ENCODE measurements at places on chromosomes 6 and 20.

GRCh38 chr20:59207742-59208357 lies 44.2 kb downstream of the ZNF831 start:
- H3K27ac ChIP-seq = no peak overlapping the region
- no peaks in the 10 kb centered on the region for H3K4me1 ChIP-seq
- H3K27me3 ChIP-seq = no peaks in the 10 kb centered on the region
- no peaks in the 10 kb centered on the region for H3K36me3 ChIP-seq
- peak; percentile 74 for DNase-seq
- no peak overlapping the region for H3K4me3 ChIP-seq

- no peak overlapping the region for H3K27ac ChIP-seq
- H3K4me3 ChIP-seq = no peak overlapping the region
- no peaks in the 10 kb centered on the region for H3K27me3 ChIP-seq
- no peaks in the 10 kb centered on the region for H3K4me1 ChIP-seq
- H3K36me3 ChIP-seq = no peaks in the 10 kb centered on the region
- peak; percentile 67 for DNase-seq
These were observed 80.7 kb upstream of the CCN6 start for GRCh38 chr6:111973118-111973761.

- no peaks in the 10 kb centered on the region for H3K4me1 ChIP-seq
- peak overlapping the region; percentile 90 for H3K27ac ChIP-seq
- H3K27me3 ChIP-seq = no peaks in the 10 kb centered on the region
- H3K4me3 ChIP-seq = no peak overlapping the region
- H3K36me3 ChIP-seq = no peaks in the 10 kb centered on the region
These were observed 23.2 kb upstream of the FAM50B start for GRCh38 chr6:3825851-3826581.

- H3K4me3 ChIP-seq = no peak overlapping the region
- H3K27ac ChIP-seq = no peak overlapping the region
- H3K36me3 ChIP-seq = no peaks in the 10 kb centered on the region
- H3K4me1 ChIP-seq = peaks cover 2% of the 10 kb centered on the region
- no peaks in the 10 kb centered on the region for H3K27me3 ChIP-seq
These were observed 19.9 kb upstream of the ADTRP start for GRCh38 chr6:11798538-11798937.

DNA sequence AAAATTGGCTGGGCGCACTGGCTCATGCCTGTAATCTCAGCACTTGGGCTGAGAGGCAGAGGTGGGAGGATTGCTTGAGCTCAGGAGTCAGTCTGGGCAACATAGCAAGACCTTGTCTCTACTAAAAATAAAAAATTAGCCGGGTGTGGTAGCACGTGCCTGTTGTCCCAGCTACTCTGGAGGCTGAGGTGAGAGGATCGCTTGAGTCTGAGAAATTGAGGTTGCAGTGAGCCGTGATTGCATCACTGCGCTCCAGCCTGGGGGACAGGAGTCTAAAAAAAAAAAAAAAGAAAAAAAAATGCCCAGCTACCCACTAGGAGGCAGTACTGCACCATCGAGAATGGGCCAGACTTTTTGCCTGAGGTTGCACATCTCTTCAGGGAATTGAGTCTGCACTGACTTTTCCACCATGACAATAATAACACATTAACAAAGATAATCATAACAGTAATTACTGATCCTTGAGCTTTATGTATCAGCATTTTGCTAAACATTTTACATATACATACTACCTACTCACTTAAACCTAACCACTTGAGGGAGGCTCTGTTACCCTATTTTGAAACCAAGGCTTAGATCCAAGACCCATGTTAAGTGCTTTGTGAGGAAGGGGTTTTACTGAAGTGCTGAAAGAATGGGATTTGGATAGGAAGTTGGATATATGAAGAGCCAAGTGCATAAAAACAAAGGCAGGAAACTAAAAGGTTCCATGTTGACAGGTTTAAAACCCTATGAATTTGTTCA lies 21.0 kb downstream of the SRSF3 start:
- no peaks in the 10 kb centered on the region for H3K27me3 ChIP-seq
- peaks cover 3% of the 10 kb centered on the region for H3K36me3 ChIP-seq
- H3K27ac ChIP-seq = no peak overlapping the region
- no peak overlapping the region for H3K4me3 ChIP-seq

DNA sequence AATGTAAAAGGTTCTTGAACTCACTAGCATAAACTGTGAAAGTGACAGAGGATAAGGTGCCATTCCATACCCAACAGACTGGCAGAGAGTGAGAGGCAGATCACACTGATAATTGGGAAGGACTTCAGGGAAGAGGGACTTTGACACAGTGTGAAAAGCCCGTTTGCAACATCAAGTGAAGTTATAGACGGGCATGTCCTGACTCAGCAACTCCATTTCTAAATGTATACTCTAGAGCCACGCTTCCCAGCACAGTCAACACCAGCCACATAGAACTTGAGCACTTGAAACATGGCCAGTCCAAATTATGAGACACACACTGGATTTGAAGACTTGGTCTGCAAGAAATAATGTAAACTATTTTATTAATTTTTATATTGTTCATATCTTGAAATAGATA lies 45.9 kb upstream of the XRN2 start:
- H3K36me3 ChIP-seq = no peaks in the 10 kb centered on the region
- no peaks in the 10 kb centered on the region for H3K27me3 ChIP-seq
- H3K4me1 ChIP-seq = no peaks in the 10 kb centered on the region
- DNase-seq = no peak
- H3K4me3 ChIP-seq = no peak overlapping the region

- no peak overlapping the region for H3K4me3 ChIP-seq
- no peaks in the 10 kb centered on the region for H3K36me3 ChIP-seq
- DNase-seq = no peak
- H3K27ac ChIP-seq = no peak overlapping the region
- no peaks in the 10 kb centered on the region for H3K4me1 ChIP-seq
These were observed 501.2 kb downstream of the MMUT start for GRCh38 chr6:48961781-48962415.

- H3K27me3 ChIP-seq = no peaks in the 10 kb centered on the region
- H3K4me1 ChIP-seq = no peaks in the 10 kb centered on the region
- DNase-seq = no peak
- peaks cover 2% of the 10 kb centered on the region for H3K36me3 ChIP-seq
These were observed 41.3 kb downstream of the TRMT11 start for GRCh38 chr6:126027601-126028000.

GRCh38 chr6:142414462-142415250 lies 112.8 kb downstream of the ADGRG6 start:
- no peaks in the 10 kb centered on the region for H3K27me3 ChIP-seq
- H3K36me3 ChIP-seq = no peaks in the 10 kb centered on the region
- no peak overlapping the region for H3K4me3 ChIP-seq
- H3K27ac ChIP-seq = no peak overlapping the region
- H3K4me1 ChIP-seq = no peaks in the 10 kb centered on the region

GRCh38 chr20:37927410-37928095 lies 24.6 kb downstream of the VSTM2L start:
- no peak overlapping the region for H3K4me3 ChIP-seq
- H3K27ac ChIP-seq = no peak overlapping the region
- H3K36me3 ChIP-seq = no peaks in the 10 kb centered on the region
- DNase-seq = no peak
- no peaks in the 10 kb centered on the region for H3K4me1 ChIP-seq

- DNase-seq = no peak
- no peaks in the 10 kb centered on the region for H3K4me1 ChIP-seq
- H3K27ac ChIP-seq = no peak overlapping the region
- no peaks in the 10 kb centered on the region for H3K36me3 ChIP-seq
- H3K4me3 ChIP-seq = no peak overlapping the region
These were observed 252.2 kb downstream of the ADGB start for GRCh38 chr6:146850981-146851380.

GRCh38 chr20:44955270-44955669 lies 4.9 kb downstream of the TOMM34 start:
- no peaks in the 10 kb centered on the region for H3K4me1 ChIP-seq
- H3K36me3 ChIP-seq = peaks cover 12% of the 10 kb centered on the region
- no peak overlapping the region for H3K4me3 ChIP-seq
- H3K27me3 ChIP-seq = no peaks in the 10 kb centered on the region
- H3K27ac ChIP-seq = no peak overlapping the region

DNA sequence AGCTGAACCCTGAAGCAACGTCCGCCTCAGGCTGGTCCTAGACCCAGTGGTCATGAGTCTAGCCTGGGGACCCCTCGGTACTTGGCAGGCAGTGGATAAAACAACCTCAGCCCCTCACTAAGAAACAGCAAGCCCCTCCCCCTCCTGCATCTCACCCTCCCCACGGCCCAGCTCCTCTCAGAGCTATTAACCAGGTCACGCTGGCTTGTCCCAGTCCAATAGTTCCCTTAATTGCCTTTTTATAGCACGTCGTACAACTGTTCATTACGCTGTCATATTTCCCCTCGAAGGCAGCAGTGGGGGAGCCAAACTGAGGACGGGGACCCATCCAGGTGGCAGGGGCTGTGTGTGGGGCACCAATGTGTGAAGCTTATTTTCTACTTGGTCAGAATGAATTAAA lies 8.6 kb upstream of the SLC32A1 start:
- H3K27ac ChIP-seq = no peak overlapping the region
- no peaks in the 10 kb centered on the region for H3K36me3 ChIP-seq
- DNase-seq = no peak
- no peaks in the 10 kb centered on the region for H3K27me3 ChIP-seq

- no peaks in the 10 kb centered on the region for H3K4me1 ChIP-seq
- no peaks in the 10 kb centered on the region for H3K27me3 ChIP-seq
- no peak overlapping the region for H3K4me3 ChIP-seq
- no peak overlapping the region for H3K27ac ChIP-seq
These were observed 20.1 kb downstream of the SEC23B start for GRCh38 chr20:18527836-18528235.

GRCh38 chr6:126170978-126171382 lies 168.9 kb upstream of the CENPW start:
- no peak overlapping the region for H3K4me3 ChIP-seq
- no peaks in the 10 kb centered on the region for H3K27me3 ChIP-seq
- H3K36me3 ChIP-seq = no peaks in the 10 kb centered on the region
- no peak overlapping the region for H3K27ac ChIP-seq

DNA sequence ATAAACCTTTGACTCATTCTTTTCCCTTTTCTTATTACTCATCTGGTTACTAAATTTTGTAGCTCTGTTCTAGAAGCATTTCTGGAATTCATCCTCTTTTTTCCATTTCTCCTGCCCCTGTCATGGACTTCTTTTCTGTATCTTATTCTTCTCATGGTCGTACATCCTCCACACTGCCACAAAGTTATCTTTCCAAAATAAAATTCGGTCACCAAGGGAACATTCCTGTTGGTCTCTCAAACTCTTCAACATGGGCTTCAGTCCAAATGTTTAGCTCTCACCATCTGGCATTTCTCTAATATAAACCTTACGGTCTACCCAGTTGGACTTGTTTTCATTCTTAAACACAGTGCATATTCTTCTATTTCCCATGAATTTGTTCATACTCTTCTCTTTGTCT lies 428.8 kb upstream of the ID4 start:
- H3K36me3 ChIP-seq = no peaks in the 10 kb centered on the region
- no peak for DNase-seq
- no peak overlapping the region for H3K4me3 ChIP-seq
- H3K27ac ChIP-seq = no peak overlapping the region
- no peaks in the 10 kb centered on the region for H3K27me3 ChIP-seq
- H3K4me1 ChIP-seq = peaks cover 1% of the 10 kb centered on the region

DNA sequence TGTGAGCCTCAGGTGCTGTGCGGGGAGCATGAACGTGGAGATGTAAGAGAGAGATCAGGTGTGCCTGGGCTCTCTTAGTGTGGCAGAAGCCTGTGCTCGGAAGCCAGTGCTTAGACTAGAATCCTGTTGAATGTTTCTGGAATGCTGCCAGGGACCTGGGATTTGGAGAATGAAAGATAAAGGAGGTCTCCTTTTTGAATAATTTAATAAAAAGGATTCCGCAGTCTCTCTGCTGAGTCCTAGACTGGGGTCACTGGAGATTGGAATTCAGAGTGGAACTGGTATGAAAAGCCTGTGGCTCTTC lies 18.8 kb upstream of the EFCAB8 start:
- peaks cover 5% of the 10 kb centered on the region for H3K36me3 ChIP-seq
- H3K4me1 ChIP-seq = no peaks in the 10 kb centered on the region
- no peak overlapping the region for H3K27ac ChIP-seq
- H3K27me3 ChIP-seq = no peaks in the 10 kb centered on the region
- no peak for DNase-seq
- H3K4me3 ChIP-seq = no peak overlapping the region

GRCh38 chr6:34247481-34248197 lies 1.2 kb downstream of the SMIM29 start:
- no peaks in the 10 kb centered on the region for H3K36me3 ChIP-seq
- peak; percentile 75 for DNase-seq
- H3K4me1 ChIP-seq = no peaks in the 10 kb centered on the region
- H3K4me3 ChIP-seq = no peak overlapping the region

GRCh38 chr20:50571466-50571865 lies 61.3 kb downstream of the PTPN1 start:
- no peaks in the 10 kb centered on the region for H3K27me3 ChIP-seq
- H3K27ac ChIP-seq = no peak overlapping the region
- H3K36me3 ChIP-seq = peaks cover 6% of the 10 kb centered on the region

DNA sequence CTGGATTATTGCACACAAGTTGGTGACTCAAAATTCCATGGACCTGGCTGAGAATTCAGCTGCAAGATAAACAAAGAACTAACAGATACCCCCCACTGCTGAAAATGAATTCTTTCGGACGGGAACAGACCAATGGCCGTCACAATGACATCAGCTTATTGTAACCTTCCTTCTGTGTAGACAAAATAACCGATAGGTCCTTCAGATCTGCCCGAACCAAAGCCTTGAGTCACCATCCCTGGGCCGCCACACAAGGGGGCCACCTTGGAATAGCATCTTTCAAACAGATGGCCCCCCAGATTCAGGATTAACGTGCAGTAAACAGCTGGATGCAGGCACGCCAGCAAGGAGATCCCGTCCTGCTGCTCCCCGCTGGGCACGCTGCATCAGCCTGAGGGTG lies 214.0 kb upstream of the EXOC2 start:
- DNase-seq = no peak
- no peak overlapping the region for H3K27ac ChIP-seq
- H3K4me1 ChIP-seq = no peaks in the 10 kb centered on the region
- H3K27me3 ChIP-seq = no peaks in the 10 kb centered on the region
- no peak overlapping the region for H3K4me3 ChIP-seq

DNA sequence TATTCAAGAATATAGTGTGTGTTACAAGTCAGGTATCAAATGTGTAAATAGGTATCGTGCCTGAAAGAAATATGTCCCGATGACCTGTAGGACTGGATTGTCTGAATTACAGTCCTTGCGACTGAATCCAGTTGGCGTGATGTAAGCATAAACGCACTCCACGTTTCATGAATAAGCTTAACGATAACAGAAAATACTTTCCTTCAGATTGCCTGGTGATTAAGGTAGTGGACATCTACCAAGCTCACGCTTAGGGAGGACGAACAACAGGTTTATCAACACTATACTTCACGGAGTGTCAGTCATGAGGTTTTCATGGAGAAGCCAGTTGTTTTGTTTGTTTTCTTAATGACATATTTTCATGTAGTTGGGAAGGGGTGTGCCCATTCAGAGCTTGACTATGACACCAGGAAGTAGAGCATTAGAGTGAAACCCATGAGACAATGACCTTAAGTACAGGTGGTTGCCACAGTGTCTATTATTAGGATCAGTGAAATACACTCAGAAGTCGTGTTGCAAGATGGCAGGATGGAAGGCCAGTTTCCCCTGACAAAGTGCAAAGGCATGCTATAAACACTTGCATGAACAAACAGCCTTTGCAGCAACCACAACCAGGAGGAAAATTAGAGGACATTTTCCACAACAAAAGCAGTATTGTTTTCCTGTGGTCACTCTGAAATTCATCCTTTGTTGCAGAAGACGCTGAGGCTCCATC lies 305.8 kb upstream of the PRDM1 start:
- no peaks in the 10 kb centered on the region for H3K27me3 ChIP-seq
- no peak overlapping the region for H3K4me3 ChIP-seq
- H3K27ac ChIP-seq = no peak overlapping the region
- H3K36me3 ChIP-seq = no peaks in the 10 kb centered on the region
- no peak for DNase-seq

- H3K36me3 ChIP-seq = no peaks in the 10 kb centered on the region
- no peak overlapping the region for H3K27ac ChIP-seq
- no peaks in the 10 kb centered on the region for H3K4me1 ChIP-seq
- H3K27me3 ChIP-seq = no peaks in the 10 kb centered on the region
- DNase-seq = no peak
- no peak overlapping the region for H3K4me3 ChIP-seq
These were observed 36.7 kb downstream of the MAN1A1 start for GRCh38 chr6:119312875-119313338.
